ENCODE measurements at places on chromosomes 12 and 14.

DNA sequence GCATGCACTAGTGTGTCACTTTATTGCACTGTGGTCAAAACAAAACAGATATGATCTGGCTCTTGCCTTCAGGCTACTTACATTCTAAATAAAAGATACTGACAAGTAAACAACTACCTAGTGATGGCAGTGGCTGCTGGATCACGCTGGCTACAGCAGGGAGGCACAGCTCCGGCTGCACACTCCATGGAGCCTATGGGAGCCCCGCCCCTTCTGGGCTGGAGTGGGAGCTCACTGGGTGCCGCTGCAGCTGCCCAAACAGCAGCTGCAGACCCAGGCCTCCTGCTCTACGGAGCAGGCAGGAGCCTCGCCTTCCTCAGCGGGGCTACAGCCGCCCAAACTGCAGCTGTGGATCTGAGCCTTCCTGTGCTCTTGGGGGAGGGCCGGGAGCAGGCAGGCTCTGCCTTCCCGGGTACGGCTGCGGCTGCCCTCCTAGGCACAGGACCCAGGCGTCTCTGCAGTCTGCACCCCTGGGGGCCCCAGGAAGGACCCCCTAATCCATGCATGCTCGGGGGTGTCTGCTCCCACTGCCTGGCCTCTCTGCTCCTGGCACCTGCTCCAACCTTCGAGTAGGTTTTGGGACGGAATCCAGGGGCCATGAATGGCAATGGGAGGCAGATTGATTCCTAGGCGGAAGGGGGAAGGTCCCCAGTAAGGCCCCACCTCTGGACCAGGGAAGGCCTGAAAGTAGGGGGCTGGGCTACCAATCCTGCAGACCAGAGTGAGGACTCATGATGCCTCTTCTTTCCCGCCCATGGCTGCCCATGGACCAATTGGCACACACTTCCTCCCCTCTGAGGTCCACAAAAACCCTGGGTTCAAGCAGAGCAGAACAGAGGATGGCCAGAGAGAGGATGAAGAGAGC is 253.1 kb downstream of the ANO6 start:
- DNase-seq: no peak

- DNase-seq: no peak
Observed at GRCh38 chr12:50079771-50080170, 5.4 kb upstream of the SMARCD1 start.

DNA sequence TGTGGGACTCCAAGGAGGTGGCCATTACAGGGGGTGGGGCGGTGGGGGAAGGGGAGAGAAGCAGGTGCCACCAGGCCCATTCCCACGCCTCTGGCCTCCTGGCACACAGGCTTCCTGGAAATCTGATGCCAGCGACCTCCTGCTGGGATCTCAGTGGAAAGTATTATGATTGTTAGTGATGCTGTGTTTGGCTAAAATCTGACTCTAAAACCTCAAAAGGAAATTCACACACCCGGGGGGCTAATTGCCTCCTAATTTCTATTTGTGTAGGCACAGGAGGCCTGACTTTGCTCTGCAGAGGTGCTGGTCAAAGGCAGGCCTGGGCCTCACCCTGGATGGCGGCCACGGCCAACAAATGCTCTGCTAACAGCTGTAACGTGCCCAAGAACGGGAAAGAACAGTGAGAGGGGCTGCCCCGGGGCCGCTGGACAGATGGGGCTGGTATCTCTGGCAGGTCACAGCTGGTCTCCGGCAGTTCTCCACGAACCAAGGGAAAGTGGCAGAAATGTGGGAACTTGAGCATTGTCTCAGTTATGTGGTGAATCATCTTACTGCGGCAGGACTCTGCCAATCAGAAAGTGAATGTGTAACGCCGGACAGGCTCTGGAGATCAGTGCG is 14.3 kb downstream of the FAM181A start:
- no peak for DNase-seq

- DNase-seq: no peak
Observed at GRCh38 chr14:87005280-87005679, 987.7 kb downstream of the GALC start.

GRCh38 chr12:89355243-89356068 is 3.2 kb upstream of the DUSP6 start:
- DNase-seq: no peak

GRCh38 chr12:110750784-110751461 is 8.2 kb upstream of the PPP1CC start:
- DNase-seq: no peak

- DNase-seq: no peak
Observed at GRCh38 chr12:13195785-13196129, 769 bp upstream of the EMP1 start.

DNA sequence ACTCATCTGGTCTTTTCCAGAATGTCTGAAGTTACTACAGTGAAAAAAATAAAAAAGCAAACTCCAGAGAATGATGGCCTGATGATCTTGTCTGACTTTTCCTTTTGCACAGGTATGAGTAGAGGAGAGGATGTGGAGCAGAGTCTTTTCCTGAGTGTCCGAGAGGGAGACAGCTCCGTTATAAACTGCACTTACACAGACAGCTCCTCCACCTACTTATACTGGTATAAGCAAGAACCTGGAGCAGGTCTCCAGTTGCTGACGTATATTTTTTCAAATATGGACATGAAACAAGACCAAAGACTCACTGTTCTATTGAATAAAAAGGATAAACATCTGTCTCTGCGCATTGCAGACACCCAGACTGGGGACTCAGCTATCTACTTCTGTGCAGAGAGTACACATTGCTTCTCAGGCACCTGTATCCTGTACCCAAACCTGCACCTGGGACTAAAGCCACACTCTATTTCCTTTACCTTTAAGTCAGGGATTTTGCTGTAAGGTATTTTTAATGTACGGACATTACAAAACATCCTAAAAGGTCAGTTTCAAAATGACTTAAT is 75.8 kb upstream of the OR4E1 start:
- no peak for DNase-seq

Data from activated CD8-positive, alpha-beta memory T cell treated with anti-CD3 and anti-CD28 coated beads for 1 hour (primary cell).